ENCODE measurements at places on chromosomes 2 and 18. TPM values are rescaled to one million over a fixed set of nuclear protein-coding genes. Genes with fewer than 3 reads are reported as not detected.

PROM2 gene
- total RNA-seq, result 2.3 TPM

KYNU gene
- total RNA-seq, result 2.2 TPM

METTL4 gene
- total RNA-seq, result 8.9 TPM

SNED1 gene
- 8.3 TPM for total RNA-seq

TMEM163 gene
- total RNA-seq, result 2.3 TPM

RAB3GAP1 gene
- 54.5 TPM for total RNA-seq

SCN9A gene
- 15.0 TPM for total RNA-seq

DSG4 gene
- total RNA-seq, result not detected

GAL3ST2 gene
- total RNA-seq, result 0.68 TPM

ATP8B1 gene
- total RNA-seq, result 14.9 TPM

DNA sequence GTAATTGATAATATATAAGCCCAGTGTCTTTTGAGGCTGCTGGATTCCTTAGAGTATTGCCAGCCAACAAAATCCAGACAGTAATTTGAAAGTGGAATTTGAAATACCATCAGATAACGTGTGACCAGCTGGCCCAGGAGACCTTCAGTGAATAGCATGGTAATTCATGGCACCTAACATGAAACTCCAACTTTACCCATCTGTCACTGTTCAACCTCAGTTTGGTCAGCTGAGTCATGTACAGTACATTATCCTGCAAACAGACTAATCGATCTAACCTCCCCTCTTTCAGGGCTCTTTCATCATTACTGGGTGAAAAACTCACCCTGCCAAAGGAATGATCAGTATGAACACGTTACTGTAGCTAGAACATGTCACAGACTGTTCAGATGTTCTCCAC, 230.6 kb downstream of the DOK6 start:
- DNase-seq, result no peak

DNA sequence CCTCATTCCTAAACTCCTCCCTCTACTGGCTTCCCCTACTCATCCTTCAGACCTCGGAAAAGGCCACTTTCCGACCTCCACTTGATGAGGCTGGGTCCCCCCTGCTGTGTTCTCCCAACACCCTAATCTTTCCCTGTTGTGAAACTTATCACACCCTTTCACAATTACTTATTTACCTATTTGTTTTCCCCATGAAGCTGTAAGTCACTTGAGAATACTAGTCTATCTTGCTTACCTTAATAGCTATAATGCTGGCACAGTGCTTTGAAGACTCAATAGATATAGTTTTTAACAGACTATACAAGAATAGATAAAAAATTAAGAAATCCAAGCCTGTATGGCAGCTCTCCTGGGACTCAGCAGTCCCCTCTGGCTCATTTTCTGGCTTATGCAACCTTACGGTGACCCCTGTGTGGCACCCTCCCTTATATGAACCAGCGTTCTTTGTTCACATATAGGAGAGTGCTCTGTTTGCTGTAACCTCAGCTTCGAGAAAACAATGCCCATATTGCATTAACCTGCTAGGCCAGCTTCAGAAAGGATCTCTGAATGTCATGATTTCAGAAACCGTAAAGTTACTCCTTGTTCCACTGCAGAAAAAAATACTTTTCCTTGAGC, 220.4 kb upstream of the PKDCC start:
- DNase-seq, result no peak

DNA sequence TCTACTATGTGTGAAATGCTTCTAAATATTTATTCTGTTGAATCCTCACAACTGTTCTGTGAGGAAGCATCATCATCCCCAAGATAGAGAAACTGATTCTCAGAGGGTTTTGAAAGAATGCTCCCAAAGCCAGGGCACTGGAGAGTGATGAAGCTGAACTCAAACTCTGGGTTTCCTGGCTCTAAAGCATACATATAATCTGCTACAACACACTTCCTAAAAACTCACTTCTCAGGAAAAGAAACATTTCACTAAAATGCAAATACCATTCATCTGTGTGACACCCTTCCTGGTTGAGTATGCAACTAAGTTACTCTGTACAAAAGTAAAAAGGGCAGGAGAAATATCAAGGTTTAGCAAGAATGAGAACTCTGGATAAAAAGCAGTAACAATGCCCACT, 58.6 kb downstream of the GRB14 start:
- no peak for DNase-seq

- DNase-seq, result no peak
These were observed 95.6 kb downstream of the NUP35 start for GRCh38 chr2:183219888-183220287.

- no peak for DNase-seq
These were observed 94.5 kb downstream of the PLEKHA3 start for GRCh38 chr2:178574789-178575188.

GRCh38 chr2:43311276-43311675, 84.9 kb upstream of the ZFP36L2 start:
- DNase-seq, result no peak

DNA sequence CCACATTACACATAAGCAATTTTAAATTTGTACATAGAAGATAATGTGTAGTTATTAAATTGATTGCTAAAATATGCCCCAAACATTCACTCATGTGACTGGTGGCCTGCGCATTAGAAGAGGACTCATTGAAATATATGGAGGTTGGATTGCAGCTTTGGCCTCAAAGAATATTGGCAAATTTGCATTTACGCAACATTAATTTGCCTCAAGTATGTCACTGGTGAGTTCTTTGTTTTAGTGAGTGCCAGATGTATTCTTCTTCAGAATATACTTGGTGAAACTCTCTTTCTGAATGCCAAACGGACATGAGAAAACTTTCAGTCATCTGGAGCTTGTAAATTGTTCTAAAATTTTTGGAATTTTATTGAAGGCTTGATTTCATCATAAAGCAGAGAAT, 5.9 kb upstream of the EFEMP1 start:
- no peak for DNase-seq

GRCh38 chr18:7102131-7102530, 15.5 kb downstream of the LAMA1 start:
- DNase-seq, result no peak

DNA sequence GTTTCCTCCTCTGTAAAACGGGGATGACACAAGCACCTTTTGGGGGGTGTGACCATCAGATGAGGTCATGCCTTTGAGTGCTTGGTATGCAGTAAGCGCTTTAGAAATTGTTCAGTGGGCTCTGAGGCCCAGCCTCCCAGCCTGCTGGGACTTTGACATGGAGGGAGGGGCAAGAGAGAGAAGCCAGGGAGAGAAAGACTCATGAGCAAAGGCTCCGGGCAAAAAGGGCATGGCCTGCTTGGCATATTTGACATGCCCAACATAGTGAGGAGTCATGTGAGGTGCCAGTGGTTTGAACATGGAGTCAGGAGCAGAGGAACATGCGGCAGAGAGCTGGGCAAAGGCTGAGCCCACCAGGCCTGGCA, 14.0 kb downstream of the TNS1 start:
- DNase-seq, result no peak

DNA sequence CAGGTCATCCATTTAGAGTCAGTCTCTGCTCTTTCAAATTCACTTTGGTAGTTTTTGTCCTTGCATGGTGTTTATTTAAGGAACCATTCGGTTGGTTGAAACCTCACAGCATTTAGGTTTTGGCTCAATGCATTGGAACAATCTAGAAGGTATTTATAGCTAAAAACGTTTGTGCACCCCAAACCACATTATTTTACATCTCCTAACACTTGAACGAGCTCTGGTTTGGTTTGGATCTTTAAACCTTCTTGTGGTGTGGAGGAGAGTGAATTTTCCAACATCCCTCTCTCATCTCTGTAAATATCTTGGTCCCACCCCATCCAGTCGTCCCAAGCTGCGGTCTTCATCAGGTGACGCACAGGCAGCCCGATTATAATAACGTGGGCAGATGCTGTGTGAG, 287.9 kb downstream of the LPIN1 start:
- no peak for DNase-seq

- no peak for DNase-seq
These were observed 336.7 kb upstream of the KCNH7 start for GRCh38 chr2:163175294-163175693.

GRCh38 chr18:49473721-49474120, 13.3 kb upstream of the DYM start:
- DNase-seq, result no peak

- DNase-seq, result no peak
These were observed 61.9 kb upstream of the ZCCHC2 start for GRCh38 chr18:62460851-62461300.

- DNase-seq, result peak; percentile 44
These were observed 33.7 kb downstream of the DYSF start for GRCh38 chr2:71486881-71487640.

- DNase-seq, result no peak
These were observed 28.5 kb downstream of the LCLAT1 start for GRCh38 chr2:30475542-30475941.

GRCh38 chr2:200747668-200748618, 63.8 kb upstream of the BZW1 start:
- no peak for DNase-seq

- DNase-seq, result peak; percentile 29
These were observed 51.2 kb downstream of the MTERF4 start for GRCh38 chr2:241050624-241051577.

- DNase-seq, result no peak
These were observed 32.9 kb upstream of the NDUFV2 start for GRCh38 chr18:9069601-9070000.

GRCh38 chr2:229920011-229920641, 1.7 kb downstream of the TRIP12 start:
- no peak for DNase-seq

- peak; percentile 62 for DNase-seq
These were observed 26.9 kb upstream of the KCNG2 start for GRCh38 chr18:79770826-79771225.

- DNase-seq, result no peak
These were observed 32.9 kb upstream of the PDCL3 start for GRCh38 chr2:100529900-100530299.

DNA sequence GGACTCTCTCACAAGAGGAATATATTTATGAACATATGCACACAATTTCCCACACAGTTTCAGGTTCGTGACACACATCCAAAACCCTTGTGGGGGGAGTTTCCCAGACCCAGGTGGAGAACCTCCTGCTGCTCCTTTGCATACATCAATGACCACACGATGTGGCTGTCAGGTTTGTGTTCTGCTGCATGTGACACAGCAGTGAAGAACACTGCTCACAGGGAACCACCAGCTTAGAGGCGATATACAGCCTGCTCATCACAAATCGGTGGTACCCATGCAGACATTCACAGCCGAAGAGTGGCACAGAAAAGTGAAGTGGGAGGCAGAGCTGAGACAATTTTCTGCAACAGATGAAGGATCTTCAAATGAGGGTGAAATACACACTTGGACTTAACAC, 175.6 kb upstream of the ZFP36L2 start:
- no peak for DNase-seq

GRCh38 chr2:191276792-191277465, 31.7 kb downstream of the MYO1B start:
- no peak for DNase-seq
